ENCODE measurements at places on chromosomes 3 and 15.

DNA sequence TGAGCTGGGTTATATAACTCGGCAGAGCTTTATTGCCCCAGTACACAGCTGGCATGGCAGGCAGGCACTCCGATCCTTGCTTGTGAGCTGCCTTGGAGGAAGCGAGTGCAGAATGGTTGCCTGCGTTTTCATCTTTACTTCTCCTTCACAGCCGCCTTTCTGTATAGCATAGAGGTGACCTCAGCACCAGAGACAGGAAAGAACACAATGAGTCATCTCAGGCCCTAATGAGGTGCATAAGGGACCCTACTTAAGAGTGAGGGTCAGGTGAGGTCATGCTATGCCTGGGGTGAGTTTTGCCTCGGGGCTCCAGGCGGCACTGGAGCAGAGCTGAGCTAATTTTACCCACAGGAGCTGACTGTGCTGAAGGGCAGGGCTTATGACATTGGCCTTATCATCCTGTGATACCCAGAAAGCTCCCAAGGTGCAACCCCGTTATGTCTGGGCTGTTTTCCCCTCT is 43.5 kb downstream of the LPP start:
- DNase-seq: no peak

- DNase-seq: no peak
Observed at GRCh38 chr3:194256040-194256945, 94.8 kb downstream of the CPN2 start.

GRCh38 chr3:77303955-77304699 is 264.2 kb downstream of the ROBO2 start:
- no peak for DNase-seq

- no peak for DNase-seq
Observed at GRCh38 chr3:194098081-194098842, 37.7 kb upstream of the HES1 start.
